Eye (tissue), 1 donor: ENCODE measurements at places on chromosomes 16 and 17.

GRCh38 chr17:73471924-73472323 is 160.1 kb upstream of the CDC42EP4 start:
- DNase-seq, result no peak

DNA sequence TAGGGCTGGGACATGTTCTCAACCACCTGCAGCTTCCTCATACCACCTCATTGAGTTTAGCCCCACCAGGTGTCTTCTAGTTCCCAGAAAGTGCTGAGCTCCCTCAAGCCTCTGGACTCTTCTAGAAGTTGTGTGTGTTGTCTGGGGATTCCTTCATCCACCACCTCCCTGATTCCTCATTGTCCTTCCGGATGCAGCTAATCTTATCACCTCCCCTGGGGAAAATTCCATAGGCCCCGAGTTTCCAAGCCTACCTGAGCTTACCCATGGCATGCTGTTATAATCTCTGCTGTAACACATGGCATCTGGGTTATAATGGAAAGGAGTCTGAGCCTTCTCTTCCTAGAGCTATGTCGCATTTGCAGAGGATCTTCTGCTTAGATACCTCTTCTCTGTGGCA is 243.5 kb upstream of the SDK2 start:
- no peak for DNase-seq

DNA sequence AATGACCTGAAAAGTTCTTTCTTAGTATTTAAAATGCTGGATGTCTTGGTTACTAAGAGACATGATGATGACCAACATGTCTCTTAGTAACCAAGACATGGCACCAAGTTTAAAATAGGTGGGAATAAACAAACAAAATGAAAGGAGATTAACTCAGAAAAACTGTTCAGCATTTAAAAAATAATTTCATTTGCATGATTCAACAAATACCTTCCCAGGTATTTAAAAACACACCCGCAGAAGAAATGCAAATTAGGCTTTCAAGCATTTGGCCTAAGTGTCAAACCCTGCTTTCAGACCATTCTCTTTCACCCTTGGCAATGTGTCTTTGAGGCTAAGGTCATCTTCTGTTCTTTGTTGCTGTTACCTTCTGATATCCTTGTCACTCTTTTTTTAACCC is 91.4 kb upstream of the CORO6 start:
- DNase-seq, result no peak

GRCh38 chr17:50056961-50057330 is 1.0 kb downstream of the ITGA3 start:
- no peak for DNase-seq

GRCh38 chr17:9402590-9403199 is 172.9 kb downstream of the STX8 start:
- DNase-seq, result peak; percentile 26

GRCh38 chr16:9128346-9129342 is 37.2 kb downstream of the HAPSTR1 start:
- DNase-seq, result no peak
